CD8-positive, alpha-beta T cell (primary cell): ENCODE measurements at places on chromosomes 3 and 15. TPM values are rescaled to one million over a fixed set of nuclear protein-coding genes. Genes with fewer than 3 reads are reported as not detected.

Gene CCDC33
- not detected for total RNA-seq

DNA sequence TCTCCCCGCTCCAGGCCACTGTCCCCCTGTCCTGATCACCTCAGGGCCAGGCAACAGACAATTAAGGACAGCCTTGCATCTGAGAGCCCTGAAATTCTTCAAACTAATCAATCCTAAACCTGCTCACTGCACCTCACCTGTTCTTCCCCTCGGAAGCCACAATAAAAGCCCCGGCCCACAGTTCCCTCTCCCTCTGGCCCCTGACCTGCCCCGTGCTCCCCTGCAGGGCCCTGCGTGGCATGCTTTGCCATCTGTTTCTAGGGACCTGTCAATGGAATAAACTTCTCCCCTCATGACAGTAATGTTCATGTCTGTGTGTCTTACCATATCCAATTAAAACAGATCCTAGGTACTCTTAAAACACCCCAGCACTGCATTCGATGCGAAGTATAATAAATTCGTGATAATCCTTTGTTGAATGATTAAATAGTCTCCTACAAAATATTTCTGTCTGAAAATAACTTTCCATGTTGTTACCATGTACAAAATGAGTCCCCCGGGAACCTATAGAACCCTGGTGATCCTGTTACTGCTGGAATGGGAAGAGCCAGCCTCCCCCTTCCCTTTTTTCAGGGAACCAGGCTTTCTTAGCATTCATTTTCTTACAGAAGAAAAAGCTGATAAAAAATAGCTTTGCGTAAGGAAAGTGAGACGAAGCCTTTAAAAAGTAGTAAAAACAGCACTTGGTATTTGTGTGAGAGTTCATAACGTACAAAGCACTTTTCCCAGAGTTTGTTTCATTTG, 59.0 kb downstream of the ABTB1 start:
- DNase-seq, result no peak

DNA sequence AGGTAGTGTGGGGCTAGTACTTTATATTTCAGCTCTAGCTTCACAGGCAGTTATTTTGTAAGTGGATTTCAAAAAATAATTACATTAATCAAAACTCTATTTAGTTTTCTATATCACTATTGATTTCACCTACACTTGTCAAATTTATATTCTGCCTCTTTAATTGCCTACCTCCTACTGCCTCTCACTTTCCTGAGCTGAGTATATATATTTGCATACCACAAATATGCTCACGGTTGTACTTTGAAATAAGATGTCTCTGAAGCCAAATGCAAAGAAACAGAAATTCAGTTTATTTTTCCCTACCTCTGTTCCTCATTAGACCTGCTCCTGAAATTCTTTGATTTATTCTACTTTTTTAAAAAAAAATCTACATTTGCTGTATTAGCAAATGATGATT, 309.3 kb upstream of the TGFBR2 start:
- no peak for DNase-seq

DNA sequence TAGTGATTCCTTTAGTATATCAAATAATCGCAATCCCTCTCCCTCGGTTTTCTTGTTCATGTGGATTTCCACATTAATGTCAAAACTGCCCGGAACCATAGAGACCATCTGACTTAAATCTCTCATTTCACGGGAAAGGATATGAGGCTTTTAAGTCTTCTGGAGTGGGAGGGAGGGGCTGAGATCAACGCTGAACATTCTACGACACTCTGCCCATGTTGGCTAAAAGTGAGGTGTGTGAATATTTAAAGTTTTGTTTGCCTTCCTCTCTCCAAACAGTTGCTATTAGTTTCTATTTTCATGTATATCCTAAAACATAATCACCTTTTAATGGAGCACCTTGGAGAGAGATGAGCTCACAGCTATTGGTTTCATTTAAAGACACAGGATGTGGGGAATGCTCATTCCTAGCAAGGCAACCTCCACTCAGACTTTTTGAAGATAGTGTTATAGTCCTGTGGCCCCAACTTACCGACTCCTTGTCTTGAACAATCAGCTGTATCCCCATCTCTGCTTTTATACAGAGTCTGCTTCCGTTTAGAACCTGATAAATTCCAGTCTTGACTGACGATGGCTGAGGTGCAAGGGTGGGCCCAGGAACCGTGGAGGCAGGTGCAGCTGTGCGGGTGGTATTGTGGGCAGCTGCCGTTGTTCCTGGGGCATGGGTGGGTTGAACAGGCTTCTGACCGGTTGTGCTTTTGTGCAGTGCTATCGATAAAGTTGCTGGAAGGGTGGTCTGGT, 9.2 kb downstream of the LAMP3 start:
- no peak for DNase-seq

- DNase-seq, result no peak
Measured at GRCh38 chr3:60182697-60183096, 1068.6 kb downstream of the FHIT start.

GRCh38 chr3:47370887-47371697, 9.7 kb upstream of the PTPN23 start:
- no peak for DNase-seq

Gene CSPG5
- 0.08 TPM for total RNA-seq

DNA sequence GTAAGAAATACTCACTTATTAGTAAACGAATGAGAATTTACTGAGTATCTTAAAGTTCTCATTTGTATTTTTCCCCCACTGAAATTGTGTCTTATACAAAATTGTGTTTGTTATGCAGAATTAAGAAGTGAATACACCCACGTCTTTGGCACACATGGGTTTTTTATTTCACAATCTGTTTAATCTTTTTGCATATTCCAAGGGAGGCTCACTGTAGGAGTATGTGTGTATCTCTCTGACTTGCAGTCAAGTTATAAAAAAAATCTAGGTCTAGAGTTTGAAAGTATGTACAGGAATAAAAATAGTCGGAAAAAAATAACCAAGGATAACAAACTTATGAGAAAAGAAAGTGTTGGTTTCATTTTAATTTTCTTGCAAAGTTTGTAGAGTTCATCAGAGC, 255.2 kb downstream of the PDCD6IP start:
- no peak for DNase-seq
